GM12878 (cell line): ENCODE measurements at places on chromosomes 5 and 9. TPM values are rescaled to one million over a fixed set of nuclear protein-coding genes. Genes with fewer than 3 reads are reported as not detected.

The PAEP gene
- total RNA-seq, result not detected in 2 replicates

- DNase-seq, result no peak
- peak overlapping the region; percentile 86 for H3K4me3 ChIP-seq
- H3K4me1 ChIP-seq, result peaks cover 7% of the 10 kb centered on the region
- peak overlapping the region; percentile 96 for H3K27ac ChIP-seq
- H3K27me3 ChIP-seq, result no peaks in the 10 kb centered on the region
Observed at GRCh38 chr5:131264451-131265099, 722 bp downstream of the CDC42SE2 start.

The FOXI1 gene
- total RNA-seq, result not detected in 2 replicates

The LVRN gene
- total RNA-seq, result not detected in 2 replicates

DNA sequence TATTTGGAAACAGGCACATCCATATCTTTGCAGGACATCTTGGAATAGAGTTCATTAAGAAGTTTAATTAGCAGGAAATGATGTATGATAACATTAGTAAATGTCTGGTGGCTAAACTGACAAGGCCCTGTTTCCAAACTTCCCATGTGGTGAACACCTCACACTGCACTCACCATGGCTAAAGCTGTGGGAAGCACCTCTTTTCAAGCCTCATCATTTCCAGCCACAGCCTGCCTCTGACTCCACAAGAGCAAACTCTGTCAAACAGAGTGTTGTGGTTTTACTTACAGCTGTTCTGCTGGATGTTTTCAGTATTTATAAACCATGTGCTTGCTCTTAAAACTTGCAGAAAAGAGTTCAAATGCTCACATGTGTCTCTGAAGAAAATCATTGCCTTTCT, 14.9 kb upstream of the NDUFB6 start:
- DNase-seq, result no peak
- no peak overlapping the region for H3K4me3 ChIP-seq
- no peaks in the 10 kb centered on the region for H3K4me1 ChIP-seq
- H3K36me3 ChIP-seq, result no peaks in the 10 kb centered on the region
- no peaks in the 10 kb centered on the region for H3K27me3 ChIP-seq
- no peak overlapping the region for H3K27ac ChIP-seq

- no peaks in the 10 kb centered on the region for H3K36me3 ChIP-seq
- no peak overlapping the region for H3K27ac ChIP-seq
- no peak for DNase-seq
- H3K27me3 ChIP-seq, result no peaks in the 10 kb centered on the region; the same call in 1 of the 2 replicates
- H3K4me1 ChIP-seq, result peaks cover 3% of the 10 kb centered on the region; the same call in 1 of the 2 replicates
Observed at GRCh38 chr9:36018129-36018528, 18.6 kb upstream of the RECK start.
